Fibroblast of skin of left biceps (primary cell): ENCODE measurements at places on chromosomes 13 and 19.

- DNase-seq: no peak
Observed at GRCh38 chr19:5707576-5708575, 12.1 kb downstream of the LONP1 start.

DNA sequence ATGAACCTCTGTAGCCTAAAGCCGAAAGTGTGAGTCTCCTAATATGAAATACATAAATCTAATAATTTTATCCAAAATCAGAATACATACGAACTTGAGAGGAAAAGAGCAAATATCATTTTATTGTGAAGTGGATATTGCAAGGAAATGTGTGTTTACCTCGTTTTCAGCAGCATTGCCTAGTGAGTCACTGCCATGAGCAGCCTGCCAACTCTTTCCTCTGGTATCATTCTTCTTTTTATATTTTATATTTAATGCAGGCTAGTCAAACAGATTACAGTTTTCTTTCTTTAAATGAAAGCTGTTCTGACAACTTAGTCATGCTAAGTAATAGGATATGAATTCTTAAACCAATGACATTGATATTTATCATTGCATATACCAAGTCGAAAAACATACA lies 44.2 kb downstream of the EDNRB start:
- no peak for DNase-seq

DNA sequence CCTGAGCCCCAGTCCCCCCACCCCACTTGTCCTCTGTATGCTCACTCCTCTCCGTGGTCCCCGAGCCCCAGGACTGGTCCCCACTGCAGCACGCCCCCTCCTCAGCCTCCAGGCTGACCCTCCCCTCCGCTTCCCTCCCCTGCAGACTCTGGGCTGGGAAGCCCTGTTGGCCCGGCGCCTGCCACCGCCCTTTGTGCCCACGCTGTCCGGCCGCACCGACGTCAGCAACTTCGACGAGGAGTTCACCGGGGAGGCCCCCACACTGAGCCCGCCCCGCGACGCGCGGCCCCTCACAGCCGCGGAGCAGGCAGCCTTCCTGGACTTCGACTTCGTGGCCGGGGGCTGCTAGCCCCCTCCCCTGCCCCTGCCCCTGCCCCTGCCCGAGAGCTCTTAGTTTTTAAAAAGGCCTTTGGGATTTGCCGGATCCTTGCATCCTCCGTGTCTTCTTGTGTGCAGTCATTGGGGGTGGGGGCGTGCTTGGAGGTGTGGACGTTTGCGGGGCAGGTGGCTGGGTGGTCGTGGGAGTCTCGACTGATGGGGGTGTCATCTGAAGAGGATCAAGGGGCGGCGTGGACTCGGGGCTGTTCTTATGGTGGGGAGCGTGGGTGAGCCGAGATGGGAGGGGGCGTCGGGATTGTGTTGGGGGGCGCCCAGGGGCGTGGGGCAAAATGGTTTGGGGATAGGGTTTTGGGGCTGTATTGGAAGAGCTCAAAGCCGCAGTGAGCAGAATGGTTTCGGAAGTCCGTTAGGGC lies 3.5 kb downstream of the PTGER1 start:
- no peak for DNase-seq

GRCh38 chr13:111458001-111458531 lies 137.6 kb downstream of the TEX29 start:
- no peak for DNase-seq

DNA sequence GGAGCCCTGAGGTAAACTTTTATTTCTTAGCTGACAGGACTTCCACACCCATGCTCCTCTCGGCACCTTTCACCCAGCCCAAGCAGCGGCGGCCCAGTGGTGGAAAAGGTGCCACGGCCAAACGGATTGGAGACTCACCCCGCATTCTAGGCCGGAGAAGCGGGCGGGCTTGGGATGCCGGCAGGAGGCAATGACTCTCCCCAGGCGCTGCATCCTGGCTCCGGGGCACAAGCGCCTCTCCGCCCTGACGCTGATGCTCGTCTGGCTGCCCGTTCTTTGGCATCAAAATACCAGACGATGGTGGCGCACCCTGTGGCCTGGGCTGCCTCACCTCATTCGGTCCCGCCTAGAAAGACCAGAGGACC lies 6.7 kb upstream of the ZNF606 start:
- no peak for DNase-seq

DNA sequence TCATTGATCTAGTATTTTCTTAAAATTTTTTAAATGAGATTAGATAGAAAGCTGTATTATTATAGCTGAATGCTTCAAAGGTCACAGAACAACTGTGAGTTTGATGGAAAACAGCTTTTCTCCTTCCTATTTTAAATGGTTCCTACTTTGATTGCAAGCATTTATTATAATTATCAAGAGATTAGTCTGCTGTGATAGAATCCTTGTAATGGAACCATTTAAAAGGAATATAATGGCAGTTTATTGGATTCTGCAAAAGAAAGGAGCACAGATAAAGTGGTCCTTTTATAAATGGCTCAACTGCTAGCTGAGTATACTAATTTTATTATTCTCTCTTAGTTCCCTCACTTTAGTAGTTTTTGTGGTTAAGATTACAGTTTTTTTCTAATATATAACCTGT lies 87.0 kb downstream of the MAB21L1 start:
- DNase-seq: no peak

GRCh38 chr13:103276775-103277498 lies 210.7 kb upstream of the SLC10A2 start:
- no peak for DNase-seq

DNA sequence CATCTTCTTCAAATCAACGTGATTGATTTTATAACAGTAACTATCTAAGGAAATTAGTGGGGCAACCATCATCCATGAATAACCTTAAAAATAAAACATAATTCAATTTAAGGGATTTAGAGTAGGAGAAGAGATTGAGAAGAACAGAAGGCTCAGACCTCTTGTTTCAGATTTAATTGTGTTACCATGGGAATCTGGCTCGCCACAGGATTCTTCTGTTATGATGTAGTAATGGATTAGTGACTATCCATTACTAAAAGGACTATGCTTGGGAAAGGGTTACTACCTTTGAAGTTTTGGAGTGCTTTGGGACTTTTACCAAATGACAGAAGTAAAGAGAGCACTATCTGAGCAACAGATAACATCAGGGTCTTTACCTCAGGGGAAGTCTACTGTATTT lies 13.2 kb downstream of the FREM2 start:
- DNase-seq: no peak

DNA sequence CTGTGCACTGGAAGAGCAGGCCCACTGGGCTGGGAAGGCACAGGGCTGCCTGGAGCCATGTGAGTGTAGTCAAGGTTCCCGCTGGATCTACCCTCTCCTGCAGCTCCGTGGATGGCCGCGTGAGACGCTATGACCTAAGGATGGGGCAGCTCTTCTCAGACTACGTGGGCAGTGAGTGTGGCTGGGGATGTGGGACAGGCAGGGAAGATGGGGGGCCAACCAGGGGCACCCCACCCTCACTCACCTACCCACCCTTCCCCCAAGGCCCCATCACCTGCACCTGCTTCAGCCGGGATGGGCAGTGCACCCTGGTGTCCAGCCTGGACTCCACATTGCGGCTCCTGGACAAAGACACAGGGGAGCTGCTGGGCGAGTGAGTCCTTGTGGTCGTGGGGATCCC lies 6.1 kb downstream of the WDR83 start:
- no peak for DNase-seq

DNA sequence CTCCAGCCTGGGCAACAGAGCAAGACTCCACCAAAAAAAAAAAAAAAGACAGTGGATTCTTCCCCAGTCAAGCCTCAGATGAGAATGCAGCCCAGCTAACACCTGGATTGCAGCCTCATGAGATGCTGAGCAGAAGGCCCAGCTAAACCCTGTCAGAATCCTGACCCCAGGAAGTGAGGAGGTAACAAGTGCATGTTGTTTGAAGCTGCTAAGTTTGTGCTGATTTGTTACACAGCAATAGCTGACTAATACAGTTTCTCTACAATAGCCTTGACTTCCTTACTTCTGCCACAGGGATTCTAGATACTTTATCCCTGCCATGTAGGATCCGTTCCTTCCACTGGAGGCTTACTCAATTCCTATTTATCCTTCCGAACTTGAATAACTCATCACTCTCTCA lies 20.5 kb downstream of the TMPRSS9 start:
- DNase-seq: no peak

GRCh38 chr13:20399515-20399914 lies 126.1 kb downstream of the CRYL1 start:
- no peak for DNase-seq

DNA sequence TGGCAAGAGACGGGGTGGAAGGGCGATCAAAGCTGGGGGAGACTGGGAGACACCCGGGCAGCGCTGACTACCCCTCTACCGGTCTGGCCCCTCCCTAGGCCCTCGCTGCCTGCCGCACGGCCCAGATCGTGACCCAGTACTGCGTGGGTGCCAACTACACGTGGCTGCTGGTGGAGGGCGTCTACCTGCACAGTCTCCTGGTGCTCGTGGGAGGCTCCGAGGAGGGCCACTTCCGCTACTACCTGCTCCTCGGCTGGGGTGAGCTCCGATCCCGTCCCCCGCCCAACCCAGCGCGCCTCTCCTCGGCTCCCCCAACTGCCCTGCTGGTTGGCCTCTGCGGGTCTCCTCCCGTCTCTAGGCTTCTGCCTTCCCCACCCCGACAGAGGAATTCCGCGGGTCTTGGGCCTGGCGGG lies 8.8 kb downstream of the GIPR start:
- no peak for DNase-seq

DNA sequence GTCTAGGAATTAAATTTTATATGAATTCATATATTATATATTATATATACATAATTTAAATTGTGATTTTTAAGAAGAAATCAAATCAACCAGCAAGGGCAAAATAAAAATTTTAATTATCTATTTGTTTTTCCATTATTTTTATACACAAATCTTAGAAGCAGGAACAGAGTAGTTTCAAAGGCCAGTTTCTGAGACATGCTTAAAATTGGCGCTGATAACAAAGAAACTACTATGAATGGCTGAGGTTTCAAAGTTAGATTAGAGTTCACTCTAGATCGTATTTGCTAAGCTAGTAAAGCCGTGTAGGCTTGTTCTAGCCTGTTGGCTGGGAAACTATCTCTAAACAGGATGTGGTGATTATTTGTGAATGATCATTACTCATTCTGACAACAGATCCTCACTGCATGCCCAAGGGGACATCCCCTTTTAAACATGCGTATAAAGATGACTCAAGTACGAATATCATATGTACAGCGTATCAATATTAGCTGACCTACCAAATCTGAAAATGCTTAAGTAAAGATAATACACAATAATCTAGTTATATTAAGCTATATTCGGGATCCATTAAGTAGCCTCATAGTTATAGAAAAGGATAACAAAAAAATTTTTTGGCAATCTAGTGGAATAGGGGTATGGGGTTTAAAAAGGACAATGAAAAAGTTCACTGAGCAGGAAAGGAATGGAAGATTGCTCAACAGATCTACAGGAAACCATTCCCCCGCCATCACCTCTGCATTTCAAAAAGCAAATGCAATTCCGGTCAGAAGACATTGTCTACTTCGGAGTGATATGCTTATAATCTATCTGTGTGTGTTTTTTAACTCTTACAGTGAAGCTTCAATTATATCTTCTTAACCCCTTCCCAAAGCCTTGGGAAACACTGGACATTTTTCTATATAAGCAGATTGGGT lies 150.1 kb downstream of the SHISA2 start:
- DNase-seq: no peak

GRCh38 chr13:32165796-32166195 lies 134.2 kb downstream of the FRY start:
- no peak for DNase-seq

- no peak for DNase-seq
Observed at GRCh38 chr13:113508521-113509254, 18.2 kb upstream of the DCUN1D2 start.

DNA sequence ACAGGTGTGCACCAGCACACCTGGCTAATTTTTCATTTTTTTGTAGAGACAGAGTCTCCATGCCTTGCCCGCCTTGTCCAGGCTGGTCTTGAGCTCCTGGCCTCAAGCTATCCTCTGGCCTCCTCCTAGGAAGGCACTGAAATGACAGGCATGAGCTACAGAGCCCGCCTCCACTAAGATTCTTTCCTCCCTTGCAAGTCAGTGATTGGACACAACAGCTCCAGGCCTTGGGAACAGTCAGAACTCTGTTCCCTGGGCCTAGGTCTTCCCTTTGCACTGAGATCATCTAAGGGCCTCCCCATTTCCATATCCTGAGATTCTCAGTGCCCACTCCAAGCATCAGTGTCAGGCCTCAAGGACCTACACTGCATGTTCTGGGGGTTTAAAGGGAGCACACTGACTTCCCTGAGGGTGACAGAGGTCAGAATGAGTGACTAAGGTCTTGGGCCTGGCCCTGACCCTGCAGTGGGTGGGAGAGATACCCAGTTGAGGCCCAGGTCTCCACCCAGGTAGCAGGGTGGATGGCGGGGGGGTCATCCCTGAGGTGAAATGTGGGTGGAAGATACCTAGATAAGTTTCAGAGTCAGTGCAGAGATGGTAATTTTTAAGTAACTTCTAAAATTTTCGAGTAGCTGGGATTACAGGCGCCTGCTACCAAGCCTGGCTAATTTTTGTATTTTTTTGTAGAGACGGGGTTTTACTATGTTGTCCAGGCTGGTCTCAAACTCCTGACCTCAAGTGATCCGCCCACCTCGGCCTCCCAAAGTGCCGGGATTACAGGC lies 17.3 kb upstream of the ERCC1 start:
- DNase-seq: no peak

DNA sequence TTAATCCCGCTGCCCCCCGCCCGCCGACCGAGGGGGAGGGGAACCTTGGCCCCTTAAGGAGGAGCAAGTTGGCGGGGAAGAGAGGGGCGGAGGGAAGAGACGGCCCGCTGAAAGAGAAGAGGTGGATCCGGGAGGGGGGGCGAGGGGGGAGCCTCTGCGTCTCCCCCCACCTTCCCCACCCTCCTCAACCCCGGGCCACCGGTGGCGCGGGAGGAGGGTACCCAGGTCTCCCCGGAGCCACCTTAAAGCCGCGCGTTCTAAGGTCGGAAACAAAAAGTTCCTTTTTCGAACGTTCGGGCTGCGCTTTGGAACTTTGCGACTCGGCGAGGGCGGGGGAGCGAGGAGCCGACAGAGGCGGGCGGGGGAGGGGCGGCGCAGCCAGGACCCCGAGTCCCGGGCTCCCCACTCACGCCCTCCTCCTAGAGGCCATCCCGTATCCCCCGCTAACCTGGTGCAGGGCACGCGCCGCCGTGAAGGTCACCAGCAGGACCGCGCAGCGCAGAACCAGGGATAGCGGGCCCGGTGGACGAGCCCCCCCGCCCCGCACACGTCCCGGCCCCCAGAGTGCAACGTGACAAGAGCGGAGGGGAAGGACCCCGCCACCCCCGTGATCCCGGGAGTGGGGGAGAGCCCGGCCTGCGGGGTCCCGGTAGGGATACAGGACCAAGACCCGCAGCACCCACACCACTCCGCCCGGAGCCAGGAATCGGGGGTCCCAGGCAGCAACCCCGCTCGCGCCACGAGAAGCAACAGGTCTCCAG lies 659 bp downstream of the ERF start:
- no peak for DNase-seq

GRCh38 chr19:48170817-48171347 lies 402 bp downstream of the ZSWIM9 start:
- DNase-seq: no peak

GRCh38 chr19:46495786-46496099 lies at the start of gene PNMA8B:
Gene PNMA8B (minus strand): TSS chr19:46495867. CDS start chr19:46495465, 402 bp downstream.
- no peak for DNase-seq

GRCh38 chr13:102170305-102170704 lies 231.5 kb downstream of the FGF14 start:
- no peak for DNase-seq

GRCh38 chr13:98065468-98065867 lies 77.4 kb upstream of the FARP1 start:
- DNase-seq: no peak

- DNase-seq: no peak
Observed at GRCh38 chr13:32010136-32010535, 21.4 kb upstream of the FRY start.

GRCh38 chr13:79194272-79194671 lies 211.8 kb downstream of the RBM26 start:
- DNase-seq: no peak

- no peak for DNase-seq
Observed at GRCh38 chr13:23966221-23966690, 69.0 kb upstream of the C1QTNF9B start.
